Natural killer cell treated with Interleukin-12 subunit alpha and Interleukin-12 subunit beta and Interleukin-15 and Interleukin-18, amount 100 ng/mL, for 72 hours (primary cell): ENCODE measurements at places on chromosomes 1 and 21. TPM values are rescaled to one million over a fixed set of nuclear protein-coding genes. Genes with fewer than 3 reads are reported as not detected.

Gene UBL4B
- total RNA-seq, result not detected

Gene LEMD1
- total RNA-seq, result not detected

Gene ROR1
- total RNA-seq, result not detected

Gene LAPTM5
- 153 TPM for total RNA-seq

Gene CYP2J2
- total RNA-seq, result not detected

Gene DCLRE1B
- 12.6 TPM for total RNA-seq

Gene MMEL1
- 0.81 TPM for total RNA-seq

Gene SEC22B
- 23.9 TPM for total RNA-seq

Gene GPR52
- total RNA-seq, result 15.3 TPM

Gene IL24
- total RNA-seq, result not detected

Gene LDLRAD1
- total RNA-seq, result not detected

Gene POLR3GL
- 26.4 TPM for total RNA-seq

Gene HTR6
- total RNA-seq, result not detected

Gene KIF2C
- total RNA-seq, result 44.5 TPM

Gene SYT2
- total RNA-seq, result not detected

Gene URB1
- 56.0 TPM for total RNA-seq

Gene ZNF593OS
- not detected for total RNA-seq

Gene PODN
- not detected for total RNA-seq

Gene FGR
- total RNA-seq, result 14.2 TPM

Gene FALEC
- total RNA-seq, result not detected

Gene SIPA1L2
- total RNA-seq, result 2.4 TPM

Gene KRTAP21-1
- not detected for total RNA-seq

Gene PDE4B
- total RNA-seq, result 136 TPM

Gene HRNR
- not detected for total RNA-seq

Gene SLFNL1
- 0.33 TPM for total RNA-seq

Gene SDC3
- 0.11 TPM for total RNA-seq

Gene CD247
- total RNA-seq, result 169 TPM

Gene ZNF697
- total RNA-seq, result 0.17 TPM

Gene MTX1
- 53.0 TPM for total RNA-seq
